Glutamatergic neuron (in vitro differentiated cells): ENCODE measurements at places on chromosomes 3 and 15. TPM values are rescaled to one million over a fixed set of nuclear protein-coding genes. Genes with fewer than 3 reads are reported as not detected.

- H3K4me1 ChIP-seq, result peaks cover 2% of the 10 kb centered on the region
- H3K4me3 ChIP-seq, result no peak overlapping the region
- peaks cover 5% of the 10 kb centered on the region for H3K36me3 ChIP-seq
- no peak overlapping the region for H3K27ac ChIP-seq
- no peak for DNase-seq
Measured at GRCh38 chr3:54262541-54262940, 140.2 kb downstream of the CACNA2D3 start.

SMCO1 gene
- total RNA-seq, result not detected

DNA sequence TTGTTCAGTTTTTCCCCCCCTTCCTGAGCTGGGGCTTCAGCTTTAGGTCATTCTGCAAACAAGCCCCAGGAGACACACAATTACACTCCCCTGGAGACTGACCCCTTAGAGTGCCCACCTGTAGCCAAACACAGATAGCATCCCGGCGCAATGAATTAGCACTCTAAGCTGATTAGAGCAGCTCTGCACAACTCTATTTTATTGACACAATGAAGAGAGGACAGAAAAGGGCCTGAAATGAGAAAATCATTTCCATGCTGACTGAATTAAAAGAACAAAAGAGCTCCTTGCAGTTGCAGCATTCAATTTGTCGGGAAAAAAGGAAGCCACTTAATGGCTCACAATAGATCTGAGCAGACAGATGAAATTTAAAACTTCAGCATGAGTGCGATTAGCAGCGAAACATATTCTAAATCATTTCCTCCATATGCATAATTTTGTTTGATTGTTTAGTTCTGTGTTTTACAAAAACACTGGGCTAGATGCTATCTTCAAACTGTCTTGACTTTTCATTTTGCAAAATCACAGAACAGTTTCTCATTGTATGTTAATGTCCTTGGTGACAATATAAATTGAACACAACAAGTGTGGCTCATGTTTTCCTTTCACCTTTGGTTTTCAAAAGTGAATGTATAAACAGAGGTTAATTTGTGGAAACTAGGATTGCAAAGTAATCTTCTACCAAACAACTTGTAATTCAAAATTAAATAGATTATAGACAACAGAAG lies 308.6 kb downstream of the MECOM start:
- no peaks in the 10 kb centered on the region for H3K36me3 ChIP-seq
- no peak overlapping the region for H3K27ac ChIP-seq
- H3K4me1 ChIP-seq, result peaks cover 7% of the 10 kb centered on the region
- DNase-seq, result peak; percentile 61
- H3K4me3 ChIP-seq, result no peak overlapping the region
- peaks cover 2% of the 10 kb centered on the region for H3K27me3 ChIP-seq

MST1R gene
- total RNA-seq, result 8.6 TPM

DIPK2A gene
- total RNA-seq, result 18.3 TPM

GRCh38 chr3:197302696-197303341 lies 4.4 kb upstream of the DLG1 start:
- no peak overlapping the region for H3K4me3 ChIP-seq
- no peaks in the 10 kb centered on the region for H3K27me3 ChIP-seq
- H3K36me3 ChIP-seq, result no peaks in the 10 kb centered on the region
- no peak for DNase-seq
- no peak overlapping the region for H3K27ac ChIP-seq

GRCh38 chr15:55816017-55816416 lies 73.1 kb upstream of the PRTG start:
- no peak overlapping the region for H3K27ac ChIP-seq
- H3K4me3 ChIP-seq, result no peak overlapping the region
- H3K4me1 ChIP-seq, result no peaks in the 10 kb centered on the region
- DNase-seq, result no peak

- no peak for DNase-seq
- no peaks in the 10 kb centered on the region for H3K36me3 ChIP-seq
- H3K27me3 ChIP-seq, result no peaks in the 10 kb centered on the region
- H3K27ac ChIP-seq, result no peak overlapping the region
- no peak overlapping the region for H3K4me3 ChIP-seq
Measured at GRCh38 chr15:50107157-50107556, 11.9 kb downstream of the ATP8B4 start.

DNA sequence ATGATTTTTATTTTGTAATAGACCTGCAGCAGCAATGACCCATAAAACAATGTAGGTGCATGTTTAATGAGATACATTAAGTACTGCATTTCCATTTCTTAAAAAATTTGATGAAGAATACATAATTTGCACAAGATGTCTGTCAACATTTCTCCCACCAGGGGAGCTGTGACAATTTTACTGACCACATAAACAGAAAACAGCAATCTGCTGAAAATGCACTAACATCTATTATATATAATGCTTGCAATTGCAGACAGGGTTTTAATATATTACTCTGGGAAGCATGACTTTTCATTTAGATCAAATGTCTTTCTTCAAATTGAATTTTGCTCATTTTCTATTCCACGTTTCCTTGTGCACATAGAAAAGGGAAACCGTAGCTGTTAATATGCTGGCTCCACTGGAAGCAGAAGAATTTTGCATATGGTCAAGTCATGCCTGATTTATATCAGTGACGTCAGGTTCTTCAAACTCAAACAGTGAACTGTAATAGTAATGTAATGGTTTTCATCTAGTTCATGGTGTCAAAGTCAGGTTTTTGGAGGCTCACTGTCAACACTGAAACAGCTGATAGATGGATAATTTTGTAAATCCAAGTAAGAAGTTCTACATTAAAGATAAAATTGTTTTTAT lies 79.8 kb upstream of the IGF1R start:
- H3K4me3 ChIP-seq, result no peak overlapping the region
- H3K27me3 ChIP-seq, result no peaks in the 10 kb centered on the region
- H3K36me3 ChIP-seq, result no peaks in the 10 kb centered on the region
- H3K27ac ChIP-seq, result no peak overlapping the region
- peaks cover 4% of the 10 kb centered on the region for H3K4me1 ChIP-seq

- H3K4me3 ChIP-seq, result no peak overlapping the region
- no peaks in the 10 kb centered on the region for H3K4me1 ChIP-seq
- no peak for DNase-seq
Measured at GRCh38 chr3:17830788-17831187, 88.4 kb upstream of the TBC1D5 start.

GRCh38 chr15:96347181-96348111 lies 16.9 kb downstream of the NR2F2 start:
- no peak overlapping the region for H3K27ac ChIP-seq
- H3K27me3 ChIP-seq, result peaks cover 50% of the 10 kb centered on the region
- peak overlapping the region; percentile 86 for H3K4me3 ChIP-seq

DNA sequence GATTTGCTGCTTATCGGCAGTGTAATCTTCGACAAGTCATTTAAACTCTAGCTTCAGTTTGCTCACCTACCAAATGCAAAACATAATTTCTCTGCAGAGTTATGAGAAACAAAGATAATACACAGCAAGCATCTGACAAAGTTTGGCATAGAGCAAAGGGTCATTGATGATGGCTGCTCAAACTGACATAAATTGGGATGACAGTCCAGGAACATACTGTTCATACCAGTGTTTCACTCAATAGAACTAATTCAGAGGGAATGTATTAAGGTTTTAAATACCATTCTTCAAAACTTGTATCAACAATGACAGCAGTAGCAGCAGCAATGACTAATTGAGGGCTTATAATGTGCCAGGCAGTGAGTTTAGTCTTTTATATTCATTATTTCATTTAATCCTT lies 137.6 kb downstream of the SPATA16 start:
- H3K4me1 ChIP-seq, result no peaks in the 10 kb centered on the region
- no peak overlapping the region for H3K4me3 ChIP-seq
- H3K36me3 ChIP-seq, result no peaks in the 10 kb centered on the region
- H3K27me3 ChIP-seq, result no peaks in the 10 kb centered on the region
- no peak for DNase-seq

- H3K27ac ChIP-seq, result no peak overlapping the region
- peaks cover 7% of the 10 kb centered on the region for H3K4me1 ChIP-seq
- H3K36me3 ChIP-seq, result no peaks in the 10 kb centered on the region
- no peak overlapping the region for H3K4me3 ChIP-seq
- H3K27me3 ChIP-seq, result peaks cover 5% of the 10 kb centered on the region
Measured at GRCh38 chr3:158846803-158847451, 45.1 kb downstream of the MFSD1 start.

DNA sequence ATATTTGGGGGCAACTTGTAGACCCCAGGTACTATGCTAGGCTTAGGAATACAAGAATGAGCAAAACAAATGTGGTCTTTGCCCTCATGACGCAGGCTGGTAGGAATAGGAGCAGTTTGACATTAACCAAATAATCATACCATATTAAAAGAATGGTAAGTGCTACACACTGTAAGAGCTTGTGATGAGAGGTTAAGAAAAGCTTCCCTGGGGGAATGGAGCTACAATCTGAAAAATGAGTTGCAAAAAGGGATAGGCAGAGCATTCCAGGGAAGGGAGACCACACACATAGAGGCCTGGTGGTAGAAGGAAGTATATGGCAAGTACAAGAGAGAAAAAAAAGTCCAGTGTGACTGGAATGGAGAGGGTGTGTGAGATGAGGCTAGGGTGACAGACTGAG lies 37.3 kb downstream of the TMOD3 start:
- no peak overlapping the region for H3K4me3 ChIP-seq
- DNase-seq, result no peak
- no peak overlapping the region for H3K27ac ChIP-seq
- H3K27me3 ChIP-seq, result peaks cover 1% of the 10 kb centered on the region

- DNase-seq, result no peak
- no peaks in the 10 kb centered on the region for H3K4me1 ChIP-seq
- H3K36me3 ChIP-seq, result peaks cover 5% of the 10 kb centered on the region
Measured at GRCh38 chr3:172270557-172271166, 177.6 kb downstream of the GHSR start.

DNA sequence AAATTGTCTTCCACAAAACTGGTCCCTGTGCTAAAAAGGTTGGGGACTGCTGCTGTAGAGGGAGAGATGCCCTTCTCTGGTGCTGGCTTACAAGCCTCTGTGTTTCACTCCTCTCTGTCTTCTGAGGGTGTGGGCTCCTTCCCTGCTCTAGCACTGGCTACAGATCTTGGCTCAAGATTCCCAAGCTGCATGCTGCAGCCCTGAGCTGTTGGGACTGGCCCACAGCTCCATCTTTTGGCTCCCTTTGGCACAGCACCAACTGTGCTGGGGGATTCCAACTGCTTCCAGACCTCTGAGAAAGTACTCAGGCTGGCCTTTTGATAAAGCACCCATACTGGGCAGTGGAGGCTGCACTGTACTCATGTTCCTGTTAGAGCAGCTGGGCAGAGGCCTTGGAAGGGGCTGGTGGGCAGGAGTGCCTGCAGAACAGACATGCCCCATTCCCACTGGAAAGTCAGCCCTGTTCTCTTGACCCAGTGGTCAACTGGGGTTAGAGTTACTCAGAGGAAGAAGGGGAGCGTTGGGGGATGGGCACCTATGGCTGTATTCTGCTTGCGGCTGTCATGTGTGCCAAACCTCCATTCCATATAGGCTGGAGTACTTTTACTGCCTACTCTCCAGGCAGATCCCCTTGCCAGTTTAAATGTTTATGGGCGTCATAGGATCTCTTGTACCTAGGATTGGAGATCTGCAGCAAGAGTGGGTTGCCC lies 55.7 kb downstream of the GALK2 start:
- peak; percentile 62 for DNase-seq
- H3K27ac ChIP-seq, result no peak overlapping the region
- H3K4me3 ChIP-seq, result no peak overlapping the region
- H3K36me3 ChIP-seq, result peaks cover 11% of the 10 kb centered on the region

DNA sequence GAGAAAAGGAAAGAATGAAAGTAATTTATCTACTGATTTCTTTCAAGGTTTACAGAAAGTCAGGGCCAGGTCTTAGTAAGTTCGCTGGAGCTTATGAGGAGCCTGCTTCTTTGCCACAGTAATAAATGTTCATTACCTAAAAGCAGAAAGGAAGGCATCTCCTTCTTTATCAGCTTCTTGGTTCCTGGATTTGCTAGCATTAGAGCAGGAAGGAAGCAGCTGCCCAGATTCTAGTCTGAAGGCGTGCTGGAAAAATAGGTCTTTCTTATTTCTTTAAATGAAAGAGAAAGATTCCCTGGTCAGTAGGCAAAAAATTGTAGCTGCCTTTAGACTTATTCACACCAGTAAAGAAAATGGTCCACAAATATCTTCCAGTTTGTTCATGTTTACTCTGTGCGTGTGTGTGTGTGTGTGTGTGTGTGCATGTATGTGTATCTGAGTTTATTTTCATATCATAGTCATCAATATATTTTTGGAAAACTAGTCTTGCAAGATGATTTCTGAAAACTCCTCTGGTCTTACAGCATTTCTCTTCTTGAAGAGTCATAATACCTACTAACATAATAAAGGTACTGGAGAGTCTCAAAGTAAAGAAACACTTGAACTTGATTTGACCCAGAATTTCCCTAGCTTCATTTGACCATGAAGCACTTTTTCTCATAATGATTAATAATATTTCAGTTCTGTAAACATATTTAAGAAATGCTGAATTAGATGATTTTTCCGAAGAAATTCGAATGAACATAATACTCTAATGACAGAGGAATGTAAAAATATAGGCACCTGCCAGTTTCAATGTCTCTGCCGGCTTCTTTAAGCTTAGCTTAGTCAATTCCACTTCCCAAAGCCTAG lies 255.3 kb upstream of the ZPLD1 start:
- no peaks in the 10 kb centered on the region for H3K27me3 ChIP-seq
- no peak for DNase-seq
- H3K4me1 ChIP-seq, result no peaks in the 10 kb centered on the region
- no peaks in the 10 kb centered on the region for H3K36me3 ChIP-seq

CILP gene
- total RNA-seq, result 0.12 TPM

DNA sequence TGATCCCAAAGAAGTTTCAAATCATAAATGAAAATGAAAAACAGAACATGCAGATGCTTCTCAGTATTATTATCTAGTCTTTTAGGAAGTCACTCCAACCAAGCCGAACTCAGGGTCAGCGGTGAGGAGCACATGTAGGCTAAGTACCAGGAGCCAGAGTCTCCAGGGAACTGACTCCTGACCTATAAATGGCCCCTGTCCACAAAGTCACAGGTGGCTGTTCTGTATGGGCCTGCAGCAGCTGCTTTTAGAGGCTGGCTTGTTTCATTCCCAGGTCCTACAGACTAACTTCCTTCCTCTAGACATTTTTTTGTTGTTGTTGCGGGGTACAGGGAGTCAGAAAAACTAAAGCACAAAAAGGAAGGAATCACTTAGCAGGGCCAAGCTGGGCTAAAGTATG lies 54.6 kb downstream of the DAPK2 start:
- no peaks in the 10 kb centered on the region for H3K27me3 ChIP-seq
- no peak overlapping the region for H3K4me3 ChIP-seq
- H3K36me3 ChIP-seq, result no peaks in the 10 kb centered on the region
- no peak for DNase-seq
- H3K4me1 ChIP-seq, result peaks cover 7% of the 10 kb centered on the region
- H3K27ac ChIP-seq, result no peak overlapping the region

- H3K27ac ChIP-seq, result no peak overlapping the region
- H3K4me1 ChIP-seq, result no peaks in the 10 kb centered on the region
- no peaks in the 10 kb centered on the region for H3K36me3 ChIP-seq
- peaks cover 3% of the 10 kb centered on the region for H3K27me3 ChIP-seq
- DNase-seq, result no peak
Measured at GRCh38 chr15:80773792-80774352, 5.3 kb upstream of the CEMIP start.

DNA sequence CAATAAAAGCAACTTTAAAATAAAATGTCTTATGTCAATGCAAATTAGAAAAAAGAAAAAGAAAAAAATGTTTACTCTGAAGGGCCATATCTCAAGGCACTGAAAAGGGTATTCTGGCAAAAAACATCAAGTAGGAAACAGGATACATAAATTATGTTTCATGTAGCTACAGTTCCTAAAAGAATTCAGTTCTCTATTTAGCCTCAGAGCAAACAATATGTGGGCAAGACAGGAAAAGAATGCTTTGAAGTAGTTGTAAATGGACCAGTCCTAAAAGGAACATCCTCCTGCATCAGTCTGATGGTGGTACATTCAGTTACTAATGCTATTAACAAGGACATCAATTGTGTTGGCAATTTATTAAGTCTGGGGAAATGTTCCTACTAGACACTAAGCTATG lies 8.1 kb downstream of the COMMD2 start:
- H3K4me1 ChIP-seq, result no peaks in the 10 kb centered on the region
- H3K27me3 ChIP-seq, result peaks cover 2% of the 10 kb centered on the region
- no peak for DNase-seq
- H3K27ac ChIP-seq, result no peak overlapping the region
- H3K4me3 ChIP-seq, result no peak overlapping the region
